Activated CD8-positive, alpha-beta T cell treated with anti-CD3 and anti-CD28 coated beads, Interleukin-2, amount 10 ng/mL, durations not matched to agents 7 days and 5 days (primary cell): ENCODE measurements at places on chromosomes 13 and 19. TPM values are rescaled to one million over a fixed set of nuclear protein-coding genes. Genes with fewer than 3 reads are reported as not detected.
A peak's percentile ranks its signal among the peaks of the same experiment; 100 is the strongest.

DNA sequence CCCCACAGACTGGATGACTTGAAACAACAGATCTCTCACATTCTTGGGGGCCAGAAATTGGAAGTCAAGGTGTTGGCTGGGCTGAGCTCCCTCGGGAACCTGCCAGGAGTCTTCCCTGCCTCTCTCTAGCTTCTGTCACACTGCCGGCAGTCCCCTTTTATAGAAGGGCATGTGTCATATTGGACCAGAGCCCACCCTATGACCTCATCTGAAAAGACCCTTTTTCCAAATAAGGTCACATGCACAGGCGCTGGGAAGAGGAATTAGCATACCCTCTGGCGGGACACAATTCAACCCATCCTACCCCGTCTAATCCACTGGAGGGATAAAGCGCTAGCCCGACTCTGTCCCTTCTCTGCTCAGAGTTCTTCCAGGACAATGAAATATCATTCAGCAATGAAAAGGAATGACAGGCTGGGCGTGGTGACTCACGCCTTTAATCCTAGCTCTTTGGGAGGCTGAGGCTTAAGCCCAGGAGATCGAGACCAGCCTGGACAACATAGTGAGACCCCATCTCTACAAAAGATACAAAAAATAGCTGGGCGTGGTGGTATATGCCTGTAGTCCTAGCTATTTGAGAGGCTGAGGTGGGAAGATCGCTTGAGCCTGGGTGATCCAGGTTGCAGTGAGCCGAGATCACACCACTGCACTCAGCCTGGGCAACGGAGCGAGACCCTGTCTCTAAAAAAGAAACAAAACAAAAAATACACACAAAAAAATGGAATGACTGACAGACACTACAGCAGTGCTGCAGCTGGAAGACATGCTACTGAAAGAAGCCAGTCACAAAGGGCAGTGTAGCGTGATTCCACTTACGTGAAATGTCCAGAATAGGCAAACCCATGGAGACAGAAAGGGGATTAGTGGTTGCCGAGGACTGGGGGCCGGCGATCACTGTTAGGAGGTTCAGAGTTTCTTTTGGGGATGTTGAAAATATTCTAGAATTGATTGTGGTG is 28.5 kb downstream of the MEIS3 start:
- DNase-seq = no peak

GRCh38 chr19:4361152-4362046 is 18.0 kb downstream of the MPND start:
- DNase-seq = no peak

- DNase-seq = no peak
Observed at GRCh38 chr13:74093691-74094090, 40.5 kb downstream of the KLF12 start.

GRCh38 chr13:53560556-53560955 is 531.9 kb downstream of the OLFM4 start:
- DNase-seq = no peak

DNA sequence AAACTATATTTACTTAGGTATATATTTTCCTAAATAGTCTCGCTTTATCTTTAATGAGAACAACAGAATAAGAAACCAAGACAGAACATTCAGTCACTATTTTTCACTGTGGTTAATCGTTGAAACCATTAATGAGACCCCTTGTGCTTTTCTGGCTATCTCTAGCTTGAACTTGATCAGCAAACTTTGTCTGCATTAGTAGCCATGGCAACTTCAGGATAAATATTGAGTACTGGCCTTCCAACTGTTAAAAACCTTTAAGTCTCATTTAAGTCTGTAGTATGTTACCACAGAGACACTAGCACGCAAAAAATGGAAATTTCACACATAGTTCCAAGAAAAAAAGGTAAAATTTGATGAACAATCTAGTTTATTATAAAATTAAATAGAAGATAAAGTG is 946.0 kb downstream of the SLITRK5 start:
- no peak for DNase-seq

GRCh38 chr13:112242777-112243176 is 133.4 kb upstream of the SPACA7 start:
- DNase-seq = no peak

DNA sequence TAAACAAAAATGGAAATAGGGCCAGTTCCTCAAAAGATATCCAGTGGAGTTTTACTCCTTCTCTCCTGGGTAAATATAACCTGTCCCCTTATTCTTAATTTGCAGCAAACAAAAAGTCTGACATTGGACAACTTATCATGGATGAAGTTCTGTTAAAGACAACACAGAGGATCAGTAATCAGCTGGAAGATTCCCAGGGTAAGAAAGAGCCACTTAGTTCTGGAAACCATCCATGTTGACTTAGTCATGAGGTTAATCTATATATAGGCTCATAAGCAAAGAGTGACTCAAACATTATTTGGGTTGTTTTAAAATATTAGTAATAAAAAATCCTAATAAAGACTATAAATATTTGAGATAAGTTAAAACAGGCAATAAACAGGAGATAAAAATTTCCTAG is 40.5 kb upstream of the EBPL start:
- DNase-seq = no peak

GRCh38 chr19:44657211-44657921 is 13.7 kb downstream of the PVR start:
- DNase-seq = peak; percentile 76

GRCh38 chr13:50153876-50154275 is 138.6 kb downstream of the KCNRG start:
- no peak for DNase-seq

DNA sequence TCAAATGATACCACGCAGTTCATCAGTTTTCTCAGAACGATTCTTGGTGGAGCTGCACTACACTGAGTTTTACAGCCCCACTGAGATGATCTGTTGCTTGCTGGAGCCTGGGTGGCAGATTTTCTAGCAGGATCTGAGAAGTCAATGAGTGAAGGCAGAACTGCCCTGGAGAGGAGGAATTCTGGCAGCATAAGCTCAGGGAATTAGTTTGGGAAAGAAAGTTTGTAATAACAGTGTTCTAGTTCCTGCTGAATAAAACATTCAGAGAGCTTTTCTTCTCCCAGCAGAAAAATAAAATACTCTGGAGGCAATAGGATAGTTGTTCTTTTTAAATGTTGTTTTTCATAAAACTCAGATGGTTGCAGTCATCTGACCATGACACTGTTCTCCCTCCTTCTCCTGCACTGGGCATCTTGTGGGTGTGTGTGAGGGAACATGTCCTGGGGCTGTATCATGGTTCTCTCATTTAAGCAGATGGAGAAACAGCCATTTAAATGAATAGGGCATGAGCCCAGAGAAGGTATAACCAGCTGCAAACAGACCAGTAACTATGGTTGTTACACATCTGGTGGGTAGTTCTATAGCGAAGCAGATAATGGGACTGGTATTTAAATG is 29.6 kb downstream of the OLFM4 start:
- no peak for DNase-seq

GRCh38 chr13:43364210-43365038 is 341.0 kb downstream of the DNAJC15 start:
- DNase-seq = no peak

DNA sequence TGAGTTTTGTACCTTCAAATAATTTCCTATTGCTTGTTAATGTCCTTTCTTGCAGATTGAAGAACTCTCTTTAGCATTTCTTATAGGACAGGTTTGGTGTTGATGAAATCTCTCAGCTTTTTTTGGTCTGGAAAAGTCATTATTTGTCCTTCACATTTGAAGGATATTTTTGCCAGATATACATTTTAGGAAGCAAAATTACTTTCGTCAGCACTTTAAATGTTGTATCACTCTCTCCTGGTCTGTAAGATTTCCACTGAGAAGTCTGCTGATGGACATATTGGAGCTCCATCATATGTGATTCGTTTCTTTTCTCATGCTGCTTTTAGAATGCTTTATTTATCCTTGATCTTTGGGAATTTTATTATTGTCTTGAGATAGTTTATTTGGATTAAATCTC is 105.5 kb downstream of the TNFSF13B start:
- DNase-seq = no peak

- no peak for DNase-seq
Observed at GRCh38 chr13:57630661-57631595, 616 bp upstream of the PCDH17 start.

- no peak for DNase-seq
Observed at GRCh38 chr13:51590971-51591627, 6.8 kb downstream of the WDFY2 start.

GRCh38 chr19:28296506-28296905 is 916.4 kb downstream of the UQCRFS1 start:
- no peak for DNase-seq

DNA sequence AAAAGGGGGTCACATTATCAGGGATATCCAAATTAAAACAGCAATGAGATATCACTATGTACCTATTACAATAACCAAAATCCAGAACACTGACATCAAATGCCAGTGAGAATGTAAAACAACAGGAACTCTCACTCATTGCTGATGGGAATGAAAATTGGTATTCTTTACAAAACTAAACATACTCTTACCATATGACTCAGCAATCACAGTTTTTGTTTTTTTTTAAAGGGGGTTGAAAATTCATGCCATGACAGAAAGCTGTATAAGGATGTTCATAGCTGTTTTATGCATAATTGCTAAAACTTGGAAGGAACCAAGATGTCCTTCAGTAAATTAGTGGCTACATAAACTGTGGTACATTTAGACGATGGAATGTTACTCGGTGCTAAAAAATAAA is 71.6 kb upstream of the SLITRK1 start:
- no peak for DNase-seq

GRCh38 chr13:106133025-106133424 is 402.4 kb downstream of the EFNB2 start:
- DNase-seq = no peak

DNA sequence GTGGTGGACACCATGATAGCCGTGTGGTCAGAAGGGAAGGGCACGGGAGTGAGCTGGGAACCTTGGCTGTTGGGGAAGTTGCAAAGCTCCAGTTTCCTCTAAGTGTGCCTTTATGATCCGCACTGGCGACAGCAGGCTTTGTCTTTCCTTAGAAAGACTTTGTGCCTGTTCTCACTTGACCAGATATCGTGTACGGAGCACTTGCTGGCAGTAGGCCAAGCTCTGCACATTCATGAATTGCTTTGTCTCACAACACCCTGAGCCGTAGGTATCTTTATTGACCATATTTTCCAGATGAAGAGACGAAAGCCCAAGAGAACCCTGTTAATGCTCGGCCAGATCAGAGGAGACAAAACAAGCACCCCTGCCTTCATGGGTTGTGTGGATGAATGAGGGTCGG is 15.1 kb downstream of the CUL4A start:
- no peak for DNase-seq

DNA sequence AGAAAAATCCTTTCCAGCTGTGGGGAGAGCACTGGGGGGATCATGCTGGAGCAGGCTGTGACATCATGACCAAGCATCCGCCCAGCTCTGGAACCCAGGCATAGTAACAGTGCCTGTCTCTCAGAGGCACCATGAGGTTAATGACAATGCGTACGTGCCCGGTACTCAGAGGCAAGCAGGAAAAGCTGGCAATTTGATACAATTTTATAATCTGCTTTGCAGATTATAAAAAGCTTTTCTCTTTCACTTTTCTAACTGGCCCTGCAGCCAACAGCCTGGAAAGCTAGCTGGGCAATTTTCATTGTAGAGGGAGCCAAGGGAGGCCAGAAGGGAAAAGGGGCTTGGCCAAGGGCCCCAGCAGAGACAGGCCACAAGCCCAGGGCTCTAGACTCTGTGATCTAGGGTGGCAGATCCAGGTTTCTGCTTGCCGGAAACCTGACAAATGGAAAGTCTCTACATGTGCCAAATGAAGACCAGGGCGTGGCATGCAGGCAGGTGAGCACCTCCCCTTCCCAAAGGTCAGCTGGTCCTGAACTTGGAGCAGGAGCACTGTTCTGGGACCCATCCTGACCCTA is 22.7 kb downstream of the VRK3 start:
- no peak for DNase-seq

The CABP5 gene
- not detected for total RNA-seq

The KLK4 gene
- total RNA-seq = not detected

The SMAD9 gene
- total RNA-seq = not detected

The LGALS14 gene
- total RNA-seq = not detected

The FBN3 gene
- total RNA-seq = not detected

The FPR1 gene
- total RNA-seq = not detected

The CALR3 gene
- not detected for total RNA-seq

The FEM1A gene
- 12.7 TPM for total RNA-seq

The TRPC4 gene
- total RNA-seq = not detected

The ACER1 gene
- total RNA-seq = 0.29 TPM
